ENCODE measurements at places on chromosomes 2 and 18.

- DNase-seq = no peak
These were observed 115.6 kb upstream of the AGAP1 start for GRCh38 chr2:235378246-235378645.

GRCh38 chr2:238659231-238659630 is 188.7 kb upstream of the TWIST2 start:
- DNase-seq = no peak

DNA sequence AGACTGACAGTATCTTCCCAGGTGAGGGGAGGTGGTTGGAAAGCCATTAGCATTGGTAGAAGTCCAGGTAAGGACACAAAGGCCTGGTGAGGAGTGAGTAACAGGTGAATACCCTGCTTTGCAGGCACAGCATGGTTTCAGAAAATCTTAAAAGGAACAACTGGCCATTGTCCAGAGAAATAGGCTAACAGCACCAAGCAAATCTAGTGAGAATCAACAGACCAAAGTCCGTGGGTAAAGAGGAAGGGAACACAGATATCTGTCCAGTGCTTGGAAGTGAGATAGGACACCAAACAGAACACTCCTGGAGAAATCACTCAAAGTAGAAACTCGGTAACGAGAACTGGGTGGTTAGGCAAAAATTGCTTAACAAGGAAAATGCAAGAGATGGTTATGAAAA is 88.8 kb upstream of the RPRM start:
- no peak for DNase-seq

GRCh38 chr18:55251254-55251971 is 292.2 kb upstream of the CCDC68 start:
- no peak for DNase-seq

- DNase-seq = no peak
These were observed 318.8 kb downstream of the ZEB2 start for GRCh38 chr2:144201126-144201525.

DNA sequence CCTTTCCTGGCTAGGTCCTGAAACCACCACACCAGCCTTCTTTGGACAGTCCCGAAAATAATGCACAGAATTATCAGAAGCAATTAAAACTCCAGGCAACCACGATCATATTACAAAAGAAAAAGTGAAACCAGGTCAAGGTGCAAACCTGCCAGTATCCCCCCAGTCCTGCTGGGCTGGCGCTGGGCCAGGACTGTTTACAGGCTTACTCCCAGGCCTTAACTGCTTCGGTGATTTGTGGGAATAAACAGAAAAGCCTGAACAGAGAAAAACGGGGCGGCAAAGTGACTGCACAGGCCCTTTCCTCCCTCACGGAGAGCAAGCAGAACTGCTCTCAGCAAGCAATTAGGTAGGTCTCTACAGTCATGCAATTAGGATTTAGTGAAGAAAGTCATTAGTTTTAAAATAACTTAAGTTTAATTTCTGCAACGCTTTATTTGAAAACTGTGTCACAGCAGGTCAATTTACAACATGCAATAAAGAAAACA is 1.3 kb downstream of the HDAC4 start:
- peak; percentile 24 for DNase-seq

GRCh38 chr2:218852911-218853667 is 6.5 kb upstream of the WNT6 start:
- DNase-seq = peak; percentile 56
